ENCODE measurements at places on chromosomes 6 and 20.

DNA sequence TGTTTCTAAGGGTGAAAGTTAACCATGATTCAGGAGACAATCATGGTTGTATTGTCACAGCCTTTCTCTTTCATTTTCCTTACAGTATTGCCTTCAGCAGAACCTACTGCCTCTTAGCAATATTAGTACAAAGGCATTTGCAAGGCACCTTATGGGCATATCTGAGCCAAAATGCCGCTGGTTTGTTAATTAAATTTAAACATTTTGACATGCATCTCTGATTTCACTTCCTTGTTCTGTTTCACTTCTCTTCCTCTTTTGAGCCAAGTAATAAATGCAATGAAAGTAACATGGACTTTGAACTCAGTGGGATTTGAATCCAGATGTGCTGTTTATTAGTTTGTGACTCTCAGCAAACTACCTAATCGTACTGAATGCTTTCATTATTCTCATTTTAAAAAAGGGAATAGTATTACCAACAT lies 467.4 kb upstream of the CITED2 start:
- no peak for DNase-seq

GRCh38 chr6:3426927-3427686 lies 29.7 kb downstream of the SLC22A23 start:
- DNase-seq, result no peak

- no peak for DNase-seq
Measured at GRCh38 chr20:34642009-34642408, 34.9 kb downstream of the PIGU start.

GRCh38 chr6:136344420-136344819 lies 54.8 kb upstream of the BCLAF1 start:
- no peak for DNase-seq

DNA sequence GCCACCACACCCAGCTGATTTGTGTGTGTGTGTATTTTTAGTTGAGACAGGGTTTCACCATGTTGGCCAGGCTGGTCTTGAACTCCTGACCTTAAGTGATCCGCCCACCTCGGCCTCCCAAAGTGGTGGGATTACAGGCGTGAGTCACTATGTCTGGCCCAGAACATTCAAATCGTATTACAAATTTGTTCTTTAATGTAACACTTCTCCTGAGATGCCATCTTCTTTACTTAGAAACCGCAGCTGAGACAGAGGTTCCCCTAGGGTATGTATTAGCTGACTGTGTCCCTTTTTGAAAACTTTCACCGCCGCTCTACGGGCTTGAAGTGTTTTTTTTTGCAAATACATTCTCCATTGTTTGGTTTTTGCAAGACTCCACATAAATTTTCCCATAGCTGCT lies 62.6 kb downstream of the TOX2 start:
- no peak for DNase-seq

DNA sequence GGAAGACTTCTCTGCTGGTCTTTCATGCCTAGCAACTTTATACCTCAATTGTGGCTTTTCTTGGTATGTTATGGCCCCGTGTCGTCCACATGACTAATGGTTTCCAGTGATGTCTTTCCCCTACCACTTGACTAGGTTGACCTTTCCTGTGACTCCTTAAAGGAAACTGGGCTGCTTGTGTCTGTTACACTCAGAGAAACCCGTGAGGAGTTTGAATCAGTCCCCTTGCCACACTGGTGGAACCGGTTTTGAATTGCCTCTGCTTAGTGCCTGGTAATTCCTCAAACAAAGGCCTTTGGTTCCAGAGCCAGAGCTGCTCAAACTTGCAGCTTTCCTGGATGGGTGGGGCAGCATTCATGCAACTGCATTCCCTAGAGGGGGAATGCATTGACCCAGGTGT lies 21.9 kb downstream of the ECT2L start:
- no peak for DNase-seq

- DNase-seq, result no peak
Measured at GRCh38 chr6:52535711-52536423, 41.0 kb downstream of the TRAM2 start.

GRCh38 chr6:137210903-137211302 lies 8.3 kb downstream of the IFNGR1 start:
- DNase-seq, result no peak

DNA sequence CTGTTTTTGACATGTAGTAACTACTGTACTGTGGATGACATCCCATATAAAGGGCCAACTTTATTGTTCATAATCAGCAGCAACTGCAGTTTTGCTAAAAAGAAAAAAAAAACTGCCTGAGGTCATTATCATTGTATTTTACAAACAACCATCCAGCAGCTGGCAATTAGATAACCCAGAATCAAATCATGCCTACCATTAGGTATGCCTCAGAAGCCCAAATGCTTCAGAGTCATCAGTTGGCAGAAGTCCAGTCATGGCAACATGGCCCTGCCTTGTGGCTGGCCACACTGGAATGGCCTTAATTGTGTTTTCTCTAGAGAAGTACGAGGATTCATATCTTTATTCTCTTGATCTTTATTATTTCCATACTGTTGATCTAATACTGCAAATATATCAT lies 462.4 kb upstream of the NRSN1 start:
- no peak for DNase-seq

DNA sequence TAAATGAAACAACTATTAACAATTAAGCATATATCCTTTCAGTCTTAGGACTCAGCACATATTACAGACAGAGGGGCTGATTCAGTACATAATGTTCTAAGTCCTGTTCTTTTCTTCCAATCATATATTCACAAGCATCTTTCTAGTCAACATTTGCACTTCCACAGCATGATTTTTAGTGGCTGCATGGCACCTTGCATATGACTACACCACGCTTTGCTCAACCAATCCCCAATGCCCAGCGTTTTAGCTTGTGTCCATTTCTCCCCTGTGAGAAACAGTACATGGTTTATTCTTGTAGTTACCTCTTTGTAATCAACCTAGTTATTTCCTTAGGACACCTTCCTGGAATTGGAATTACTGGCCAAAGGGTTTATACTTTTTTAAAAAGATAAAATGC lies 33.2 kb downstream of the AAR2 start:
- no peak for DNase-seq

GRCh38 chr6:72363844-72364740 lies 257.8 kb upstream of the KCNQ5 start:
- no peak for DNase-seq

- no peak for DNase-seq
Measured at GRCh38 chr6:148200781-148201180, 141.9 kb upstream of the SASH1 start.

DNA sequence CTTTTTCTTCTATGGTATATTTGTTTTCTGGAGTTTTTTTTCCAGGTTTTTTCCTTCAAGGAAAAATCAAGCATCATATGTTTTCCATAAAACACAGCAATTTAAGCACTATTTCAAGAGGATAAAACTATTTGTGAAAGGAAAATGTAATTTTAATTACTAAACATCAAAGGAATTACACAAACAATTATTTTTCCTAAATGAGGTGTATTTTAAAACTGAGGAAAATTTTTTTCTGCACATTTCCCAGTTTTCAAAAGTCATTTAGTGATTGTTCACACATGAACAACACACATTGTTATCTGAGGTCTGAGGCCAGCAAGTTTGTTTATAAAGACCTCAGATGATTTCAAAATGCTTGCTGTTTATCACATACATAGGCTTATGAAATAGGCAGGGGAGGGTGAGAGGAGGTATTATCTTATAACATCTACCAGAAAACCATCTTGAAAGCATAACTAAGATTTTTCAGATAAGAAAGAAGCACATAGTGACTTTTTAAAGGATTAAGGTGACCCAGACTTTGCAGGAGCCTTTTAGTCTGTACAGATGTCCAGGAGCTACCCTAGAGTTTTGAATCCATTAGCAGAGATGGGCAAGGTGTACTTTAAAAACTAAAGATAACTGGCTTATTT lies 381.6 kb downstream of the GJA1 start:
- DNase-seq, result no peak

GRCh38 chr6:131980791-131981623 lies 29.8 kb upstream of the CCN2 start:
- DNase-seq, result no peak

- DNase-seq, result no peak
Measured at GRCh38 chr20:25499855-25500434, 85.4 kb downstream of the NINL start.

GRCh38 chr6:112717401-112717800 lies 370.3 kb downstream of the RFPL4B start:
- no peak for DNase-seq

GRCh38 chr6:157019115-157019641 lies 242.0 kb downstream of the ARID1B start:
- DNase-seq, result no peak

Data from activated T-helper 1 cell treated with Interleukin-2 at 50 U/mL for 16 hours (primary cell).